Mesenteric fat pad (tissue), 1 donor: ENCODE measurements at places on chromosomes 3 and 15. TPM values are rescaled to one million over a fixed set of nuclear protein-coding genes. Genes with fewer than 3 reads are reported as not detected.

Gene SPTBN5
- 1.6 TPM for total RNA-seq

- no peak for DNase-seq
Measured at GRCh38 chr3:77281721-77282120, 241.8 kb downstream of the ROBO2 start.

- DNase-seq = no peak
Measured at GRCh38 chr15:95875121-95875643, 455.3 kb upstream of the NR2F2 start.

DNA sequence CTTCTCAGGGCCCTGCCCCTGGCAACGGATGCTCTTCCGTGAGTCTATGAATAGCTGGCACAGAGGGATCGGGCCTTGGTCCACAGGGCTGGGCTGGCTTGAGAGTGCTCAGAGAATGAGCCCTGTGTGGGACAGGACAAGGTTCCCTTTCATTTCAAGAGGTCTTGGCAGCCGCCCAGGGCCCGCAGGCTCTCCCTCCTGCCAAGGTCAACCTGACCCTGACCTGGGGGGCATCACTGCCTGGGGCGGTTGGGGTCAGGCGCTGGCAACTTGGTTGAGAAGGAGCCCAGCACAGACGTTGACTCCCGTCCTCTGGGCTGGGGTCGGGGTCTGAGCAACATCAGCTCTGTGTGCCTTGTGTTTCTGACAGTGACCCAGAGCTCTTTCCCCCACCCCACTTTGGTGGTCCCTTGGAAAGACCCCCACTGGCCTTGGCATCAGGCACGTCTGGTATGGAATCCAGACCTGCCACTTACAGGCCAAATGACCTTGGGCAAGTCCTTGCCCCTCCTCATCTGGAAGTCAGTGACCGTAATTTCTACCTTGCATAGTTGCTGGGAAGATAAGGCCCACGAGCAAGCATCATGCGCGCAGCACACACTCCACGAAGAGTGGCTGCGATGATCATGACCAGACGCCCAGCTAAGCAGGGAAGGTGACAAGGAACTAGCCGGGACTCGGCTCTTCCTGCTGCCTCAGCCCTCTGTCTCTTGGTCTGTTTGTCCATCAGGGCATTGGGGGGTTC lies 36.4 kb downstream of the EPHB3 start:
- no peak for DNase-seq
